ENCODE measurements at places on chromosomes 6 and 20.

DNA sequence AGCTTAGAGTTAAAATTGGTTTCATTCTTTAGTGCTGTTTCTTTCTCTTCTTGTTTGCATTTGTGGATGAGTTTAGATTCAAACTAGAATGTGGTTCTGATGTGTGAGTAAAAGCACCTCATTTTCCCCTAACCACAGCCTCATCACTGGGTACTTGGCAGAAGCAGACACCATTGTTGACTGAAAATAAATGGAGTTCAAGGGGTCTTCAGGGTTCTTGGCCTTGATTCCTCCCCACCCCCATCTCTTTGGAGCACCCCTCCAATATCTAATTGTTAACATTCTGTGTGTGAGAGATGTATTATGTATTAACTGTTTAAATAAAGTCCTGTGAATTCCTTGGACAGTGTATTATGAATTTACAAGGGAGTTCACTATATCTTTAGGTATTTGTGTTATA is 59.6 kb downstream of the JARID2 start:
- no peak for DNase-seq

GRCh38 chr6:113140721-113141120 is 716.4 kb upstream of the MARCKS start:
- DNase-seq = no peak

DNA sequence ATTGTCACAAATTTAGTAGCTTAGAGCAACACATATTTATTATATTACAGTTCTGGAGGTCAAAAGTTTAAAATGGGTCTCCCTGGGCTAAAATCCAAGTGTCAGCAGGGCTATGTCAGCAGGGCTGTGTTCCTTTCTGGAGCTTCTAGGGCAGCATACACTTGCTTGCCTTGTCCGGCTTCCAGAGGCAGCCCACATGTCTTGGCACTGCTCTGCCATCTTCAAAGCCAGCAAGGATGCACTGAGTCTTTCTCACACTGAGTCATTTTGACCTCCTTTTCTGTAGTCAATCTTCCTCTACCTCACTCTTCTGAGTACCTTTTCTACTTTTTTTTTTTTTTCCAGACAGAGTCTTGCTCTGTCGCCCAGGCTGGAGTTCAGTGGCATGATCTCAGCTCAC is 39.0 kb downstream of the ADGRF4 start:
- DNase-seq = no peak

- DNase-seq = no peak
Measured at GRCh38 chr20:51220293-51220706, 197.4 kb upstream of the KCNG1 start.

DNA sequence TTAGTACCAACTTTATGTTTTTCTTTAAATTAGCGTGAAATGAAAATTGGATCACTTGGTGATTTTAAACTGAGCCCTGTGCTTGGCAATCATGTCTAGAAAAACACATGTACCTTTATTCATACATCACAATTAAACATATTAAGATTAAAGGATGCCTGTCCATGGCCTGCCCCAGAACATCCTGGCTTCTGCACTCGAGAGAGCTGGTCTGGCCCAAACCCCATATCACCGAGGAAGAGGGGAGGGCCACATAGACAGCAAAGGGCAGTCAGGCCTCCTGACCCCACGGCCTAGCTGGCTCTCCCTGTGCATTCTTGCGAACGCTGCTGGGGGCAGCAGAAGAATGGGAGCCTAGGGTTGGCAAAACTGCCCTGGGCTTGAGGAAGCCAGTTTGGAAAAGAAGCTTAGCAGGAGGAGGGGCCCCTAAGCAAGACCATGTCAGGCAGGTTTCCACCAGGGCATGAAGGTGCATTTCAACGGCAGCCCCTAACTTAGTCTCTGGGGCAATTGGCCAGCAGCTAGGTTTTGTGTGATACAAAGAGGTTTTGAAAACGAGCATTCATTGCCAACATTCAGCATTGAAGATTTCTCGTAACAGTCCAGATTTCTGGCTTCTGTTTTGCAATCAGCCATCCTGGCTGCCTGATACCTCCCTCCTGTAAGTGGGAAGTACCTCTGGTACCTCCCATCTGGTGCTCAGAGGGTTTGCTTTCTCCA is 8.6 kb downstream of the BPIFB3 start:
- no peak for DNase-seq

DNA sequence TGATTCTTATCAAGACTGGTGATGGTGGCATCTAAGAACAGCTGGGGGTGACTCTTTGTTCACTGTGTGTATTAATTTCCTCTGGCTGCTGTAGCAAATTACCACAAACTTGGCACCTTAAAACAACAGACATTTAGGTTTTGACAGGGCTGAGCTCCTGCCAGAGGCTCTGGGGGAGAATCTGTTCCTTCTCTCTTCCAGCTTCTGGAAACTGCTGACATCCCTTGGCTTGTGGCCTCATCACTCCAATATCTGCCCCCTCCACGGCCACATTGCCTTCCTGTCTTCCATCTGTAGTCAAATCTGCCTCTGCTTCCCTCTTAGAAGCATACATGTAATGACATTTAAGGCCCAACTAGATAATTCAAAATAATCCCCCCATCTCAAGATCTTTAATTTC is 274.9 kb downstream of the PRL start:
- no peak for DNase-seq

GRCh38 chr6:89353702-89354392 is 1.3 kb upstream of the UBE2J1 start:
- no peak for DNase-seq

All from ureter (tissue), 1 donor.